ENCODE measurements at places on chromosomes 13 and 19.

DNA sequence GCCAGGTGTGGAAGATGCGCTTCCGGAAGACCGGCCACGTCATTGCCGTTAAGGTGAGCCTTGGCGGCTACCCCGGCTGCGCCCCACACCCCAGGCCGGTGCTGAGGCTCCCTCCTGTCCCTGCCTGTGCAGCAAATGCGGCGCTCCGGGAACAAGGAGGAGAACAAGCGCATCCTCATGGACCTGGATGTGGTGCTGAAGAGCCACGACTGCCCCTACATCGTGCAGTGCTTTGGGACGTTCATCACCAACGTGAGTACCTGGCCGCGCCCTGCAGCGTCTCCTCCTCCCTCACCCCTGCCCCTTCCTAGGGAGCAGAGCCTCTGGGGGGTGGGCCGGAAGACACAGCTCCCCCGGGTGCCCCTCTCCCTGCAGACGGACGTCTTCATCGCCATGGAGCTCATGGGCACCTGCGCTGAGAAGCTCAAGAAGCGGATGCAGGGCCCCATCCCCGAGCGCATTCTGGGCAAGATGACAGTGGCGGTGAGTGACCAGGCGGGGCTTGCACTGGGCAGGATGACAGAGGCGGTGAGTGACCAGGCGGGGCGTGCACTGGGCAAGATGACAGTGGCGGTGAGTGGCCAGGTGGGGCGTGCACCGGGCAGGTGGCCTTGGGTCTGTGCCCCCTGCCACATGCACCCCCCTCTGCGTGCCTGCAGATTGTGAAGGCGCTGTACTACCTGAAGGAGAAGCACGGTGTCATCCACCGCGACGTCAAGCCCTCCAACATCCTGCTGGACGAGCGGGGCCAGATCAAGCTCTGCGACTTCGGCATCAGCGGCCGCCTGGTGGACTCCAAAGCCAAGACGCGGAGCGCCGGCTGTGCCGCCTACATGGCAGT lies 4.1 kb upstream of the TGFBR3L start:
- no peak for DNase-seq

GRCh38 chr13:93991569-93991968 lies 487.9 kb downstream of the DCT start:
- no peak for DNase-seq

DNA sequence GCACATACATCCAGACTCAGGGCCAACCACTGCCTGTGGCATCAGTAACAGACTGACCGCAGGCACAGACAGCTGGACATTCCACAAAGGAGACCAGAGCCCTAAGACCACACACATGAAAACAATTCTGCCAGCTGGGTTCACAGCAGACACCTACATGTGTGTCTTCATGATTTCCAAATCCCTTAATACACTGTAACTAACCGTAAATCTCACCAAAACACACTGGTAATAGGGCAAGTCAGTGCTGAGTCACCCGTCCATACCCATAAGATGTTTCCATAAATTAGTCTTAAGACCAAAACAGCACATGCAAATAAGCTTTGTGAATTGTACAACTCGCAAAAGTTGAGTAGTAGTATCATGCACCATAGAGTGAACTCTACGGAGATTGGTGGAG lies 65.4 kb downstream of the TUBGCP3 start:
- no peak for DNase-seq

DNA sequence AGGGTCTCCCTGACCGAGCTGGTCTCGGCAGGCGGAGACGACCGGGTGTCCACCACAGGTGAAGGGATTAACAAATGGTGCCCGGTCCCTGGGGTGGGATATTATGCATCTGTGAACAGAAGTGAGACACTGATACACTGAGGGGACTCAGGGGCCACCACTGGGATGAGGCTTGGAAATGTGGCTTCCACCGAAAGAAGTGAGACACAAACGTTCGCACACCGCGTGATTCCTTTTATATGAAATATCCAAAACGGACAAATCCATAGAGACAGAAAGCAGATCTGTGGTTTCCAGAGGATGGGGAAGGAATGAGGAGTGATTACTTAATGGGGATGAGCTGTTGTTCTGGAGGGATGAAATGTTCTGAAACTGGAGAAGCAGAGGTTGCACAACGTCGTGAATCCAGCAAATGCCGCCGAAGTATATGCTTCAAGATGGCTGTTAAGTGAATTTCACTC lies 47.5 kb downstream of the C13orf46 start:
- DNase-seq: no peak

- DNase-seq: no peak
These were observed 434.7 kb downstream of the FOXO1 start for GRCh38 chr13:40231751-40232150.

GRCh38 chr19:1271528-1272422 lies 2.6 kb downstream of the CIRBP start:
- no peak for DNase-seq

DNA sequence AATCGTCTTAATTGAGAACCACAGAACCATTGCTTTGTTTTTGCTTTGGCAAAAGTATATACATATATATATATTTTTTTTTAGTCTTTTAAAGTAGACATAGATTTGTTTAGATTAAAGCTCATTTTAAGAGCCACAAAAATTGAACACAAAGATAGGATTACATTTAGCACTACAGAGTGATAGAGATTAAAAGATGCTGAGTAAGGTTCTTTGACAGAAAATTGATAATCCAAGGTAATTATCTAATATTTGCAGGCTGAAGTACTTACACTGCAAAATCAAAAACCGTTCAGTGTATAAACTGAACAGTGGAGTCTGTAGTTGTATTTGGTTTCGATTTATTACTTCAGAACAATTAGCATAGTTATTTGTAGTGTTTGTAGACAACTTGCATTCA lies 24.5 kb upstream of the ZNF98 start:
- no peak for DNase-seq

DNA sequence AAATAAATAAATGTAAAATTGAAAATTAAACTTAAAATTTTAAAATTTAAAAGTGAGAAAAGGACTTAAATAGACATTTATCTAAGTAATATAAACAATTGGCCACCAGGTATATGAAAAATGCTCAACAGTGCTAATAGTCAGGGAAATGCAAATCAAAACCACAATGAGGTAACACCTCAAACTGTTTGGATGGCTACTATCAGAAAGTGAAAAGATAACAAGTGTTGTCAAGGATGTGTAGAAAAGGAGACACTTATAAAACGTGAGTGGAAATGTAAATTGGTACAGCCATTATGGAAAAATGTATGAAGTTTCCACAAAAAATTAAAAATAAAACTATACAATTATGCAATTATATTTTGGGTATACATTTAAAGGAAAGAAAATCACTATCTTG lies 752.2 kb downstream of the EFNB2 start:
- no peak for DNase-seq

DNA sequence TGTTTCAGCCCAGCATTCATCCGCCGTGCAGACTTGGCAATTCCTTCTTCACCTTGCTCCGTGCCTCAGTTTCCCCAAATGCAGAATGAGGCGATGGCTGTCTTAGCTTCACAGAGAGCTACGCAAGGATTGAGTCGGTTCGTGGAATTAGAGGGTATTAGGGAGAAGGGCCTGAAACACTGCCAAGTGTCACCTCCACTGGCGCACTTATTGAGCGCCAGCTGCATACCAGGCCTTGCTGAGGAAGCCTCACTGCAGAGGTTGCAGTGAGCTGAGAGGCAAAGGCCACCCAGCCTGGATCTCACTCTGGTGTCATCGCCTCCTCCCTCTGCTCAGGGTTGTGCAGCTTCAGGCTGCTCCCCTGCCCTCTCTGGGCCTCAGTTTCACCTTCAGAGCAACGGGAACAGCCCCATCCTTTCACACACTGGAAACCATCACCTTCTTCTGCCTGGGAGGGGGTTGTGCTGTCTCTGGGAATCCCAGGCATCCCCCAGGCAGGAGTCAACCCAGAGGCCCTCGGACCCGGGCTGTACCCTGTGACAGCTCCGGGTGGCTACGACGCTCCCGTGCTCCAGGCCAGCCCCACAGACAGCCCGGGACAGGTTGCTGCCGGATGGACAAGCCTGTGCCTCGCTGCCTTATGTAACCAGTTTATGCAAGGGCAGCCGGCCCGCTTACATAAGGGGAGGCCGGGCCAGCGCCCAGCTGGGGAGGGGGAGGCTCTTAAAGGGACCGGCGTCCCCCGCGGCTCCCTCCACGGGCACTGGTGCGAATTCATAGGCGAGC lies 31.9 kb downstream of the NFIC start:
- DNase-seq: no peak

- DNase-seq: no peak
These were observed 471 bp downstream of the FUT1 start for GRCh38 chr19:48751845-48752495.

- DNase-seq: no peak
These were observed 34.6 kb upstream of the SLC46A3 start for GRCh38 chr13:28753208-28753892.

GRCh38 chr19:1611353-1611752 lies 6.1 kb upstream of the UQCR11 start:
- no peak for DNase-seq

GRCh38 chr19:19263886-19264487 lies 9.1 kb downstream of the TM6SF2 start:
- DNase-seq: no peak

- DNase-seq: no peak
These were observed 9.9 kb downstream of the MYDGF start for GRCh38 chr19:4660181-4660791.

DNA sequence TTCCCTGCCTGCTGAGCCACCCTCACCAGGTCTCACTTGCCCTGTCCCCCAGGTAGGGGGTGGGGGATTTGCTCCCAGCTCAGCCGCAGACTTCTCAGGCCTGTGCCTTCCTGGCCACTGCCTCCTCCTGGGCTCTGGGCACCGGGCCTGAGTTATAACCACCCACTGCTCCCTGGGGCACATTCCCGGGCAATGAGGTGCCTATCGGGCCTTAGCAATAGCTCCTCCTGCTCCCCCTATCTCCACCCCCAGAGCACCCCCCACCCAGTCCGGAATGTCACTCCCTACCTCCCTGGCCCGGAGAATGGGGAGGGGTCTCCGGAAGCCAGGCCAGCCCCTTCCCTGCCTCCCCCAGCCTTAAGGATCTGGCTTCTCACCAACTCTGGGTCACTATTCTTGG lies at the start of gene KLK5:
Gene KLK5, minus strand, starts transcription at position 129 of the 400 bp plus-strand sequence. CDS start 381 bp downstream, outside the sequence.
- DNase-seq: no peak

- peak; percentile 36 for DNase-seq
These were observed 64.1 kb downstream of the ZNF429 start for GRCh38 chr19:21569494-21569865.

GRCh38 chr19:49546825-49547565 lies 19.2 kb downstream of the RCN3 start:
- DNase-seq: no peak

GRCh38 chr13:106348075-106348840 lies 187.2 kb downstream of the EFNB2 start:
- no peak for DNase-seq

GRCh38 chr13:33377411-33377810 lies 91.9 kb upstream of the STARD13 start:
- DNase-seq: no peak

- DNase-seq: no peak
These were observed 1651.9 kb upstream of the MIR17HG start for GRCh38 chr13:89695343-89696257.

GRCh38 chr13:91311491-91311890 lies 36.0 kb upstream of the MIR17HG start:
- no peak for DNase-seq

- no peak for DNase-seq
These were observed 195.2 kb downstream of the TEX29 start for GRCh38 chr13:111515635-111516034.

DNA sequence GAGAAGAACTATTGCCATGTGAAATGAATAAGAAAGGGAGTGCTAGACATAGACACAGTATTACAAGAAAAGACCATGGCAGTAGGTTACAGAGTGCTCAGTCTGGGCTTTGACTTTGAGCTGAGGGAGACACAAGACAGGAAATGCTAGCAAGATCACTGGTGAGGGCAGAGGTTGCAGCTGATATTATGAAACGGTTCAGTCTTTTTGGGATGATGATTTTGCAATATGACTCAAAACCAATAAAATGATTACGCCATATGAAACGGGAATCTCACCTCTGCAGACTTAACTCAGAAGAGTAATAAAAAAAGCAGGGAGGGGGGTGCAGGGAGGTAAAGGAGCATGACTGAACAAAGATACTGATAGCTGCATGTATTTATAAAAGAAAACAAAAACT lies 123.1 kb downstream of the RBM26 start:
- DNase-seq: no peak

- no peak for DNase-seq
These were observed 52.3 kb downstream of the CRTC1 start for GRCh38 chr19:18735752-18736151.

DNA sequence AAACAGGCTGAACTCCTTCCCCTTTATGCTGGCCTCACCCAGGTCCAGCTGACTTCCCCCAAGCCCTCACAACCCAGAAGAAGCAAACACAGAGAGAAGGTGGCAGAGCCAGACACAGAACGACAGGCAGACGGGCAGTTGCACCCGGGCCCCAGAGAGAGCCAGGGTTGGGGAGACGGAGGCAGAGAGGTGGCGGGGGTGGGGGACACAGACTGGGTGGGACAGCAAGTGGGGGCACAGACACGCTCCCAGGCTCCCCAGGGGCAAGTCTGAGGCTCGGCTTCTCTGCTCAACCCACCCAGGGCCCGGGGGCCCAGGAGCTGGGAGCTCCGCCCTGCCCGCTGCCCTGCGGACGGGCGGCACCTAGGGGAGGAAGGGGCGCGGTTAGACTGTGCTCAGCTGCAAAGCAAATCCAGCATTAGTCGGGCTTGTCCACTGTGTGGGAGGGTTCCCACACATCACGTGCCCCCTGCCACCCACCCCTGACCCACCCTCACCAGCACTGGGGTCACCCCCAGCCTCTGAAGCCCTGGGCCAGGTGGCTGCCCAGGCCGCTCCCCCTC lies 31.3 kb upstream of the ASF1B start:
- no peak for DNase-seq

DNA sequence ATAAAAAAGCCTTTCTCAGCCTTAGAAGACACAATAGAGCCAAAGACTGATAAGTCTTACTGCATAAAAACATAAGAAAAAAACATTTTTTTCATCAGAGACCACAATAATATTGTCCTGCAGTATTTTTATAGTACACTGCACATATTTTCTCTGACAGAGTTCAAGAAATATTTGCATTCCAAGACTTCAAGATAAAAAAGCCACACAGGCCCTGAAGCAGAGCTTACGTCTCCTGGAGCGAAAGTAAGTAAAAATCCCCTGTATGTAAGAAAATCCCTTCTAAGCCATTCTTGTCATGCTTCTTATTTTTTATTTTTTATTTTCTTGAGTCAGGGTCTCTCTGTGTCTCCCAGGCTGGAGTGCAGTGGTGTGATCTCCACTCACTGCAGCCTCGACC lies 755.9 kb downstream of the LIG4 start:
- DNase-seq: no peak

GRCh38 chr19:51811344-51811743 lies 16.4 kb downstream of the FPR3 start:
- DNase-seq: no peak

DNA sequence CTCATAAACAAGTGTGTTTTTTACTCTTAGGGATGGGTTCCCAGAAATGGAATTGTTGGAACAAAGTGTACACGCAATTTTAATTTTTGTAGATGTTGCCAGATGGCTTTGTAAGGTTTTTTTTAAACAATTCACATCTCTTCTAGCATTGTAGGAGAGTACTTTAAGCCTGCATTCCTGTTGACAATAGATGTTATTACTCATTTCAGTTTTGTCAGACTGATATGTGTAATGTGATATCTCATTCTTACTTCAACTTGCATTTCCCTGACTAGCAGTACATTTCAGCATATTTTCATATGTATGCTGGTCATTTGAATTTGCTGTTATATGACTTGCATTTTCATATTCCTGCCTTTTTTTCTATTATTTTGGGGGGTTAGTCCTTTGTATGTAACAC lies 186.6 kb upstream of the SLITRK6 start:
- DNase-seq: no peak
